Islet precursor cell (in vitro differentiated cells): ENCODE measurements at places on chromosomes 5 and 9.
A peak's percentile ranks its signal among the peaks of the same experiment; 100 is the strongest.

DNA sequence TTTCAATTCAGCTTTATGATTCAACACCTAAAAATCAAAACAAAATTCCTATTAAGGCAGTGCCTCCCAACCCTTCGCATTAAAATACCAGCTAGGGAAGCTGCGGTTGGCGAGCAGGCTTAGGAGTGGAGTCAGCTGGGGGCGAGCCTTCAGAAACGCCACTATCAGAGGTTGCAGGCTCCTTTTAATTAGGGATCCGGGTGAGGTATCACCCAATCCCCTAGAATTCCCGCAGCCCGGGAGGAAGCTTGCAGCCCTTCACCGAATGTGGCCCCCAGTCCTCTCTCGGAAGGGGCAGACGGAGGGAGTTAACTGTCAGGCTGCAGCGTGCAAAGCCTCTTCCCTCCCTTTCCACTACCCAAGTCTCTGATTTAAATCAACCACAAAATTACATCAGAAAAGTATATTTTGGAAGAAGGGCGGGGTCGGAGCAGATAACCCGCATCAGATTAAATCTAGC, 1.7 kb downstream of the STC2 start:
- no peak for DNase-seq

DNA sequence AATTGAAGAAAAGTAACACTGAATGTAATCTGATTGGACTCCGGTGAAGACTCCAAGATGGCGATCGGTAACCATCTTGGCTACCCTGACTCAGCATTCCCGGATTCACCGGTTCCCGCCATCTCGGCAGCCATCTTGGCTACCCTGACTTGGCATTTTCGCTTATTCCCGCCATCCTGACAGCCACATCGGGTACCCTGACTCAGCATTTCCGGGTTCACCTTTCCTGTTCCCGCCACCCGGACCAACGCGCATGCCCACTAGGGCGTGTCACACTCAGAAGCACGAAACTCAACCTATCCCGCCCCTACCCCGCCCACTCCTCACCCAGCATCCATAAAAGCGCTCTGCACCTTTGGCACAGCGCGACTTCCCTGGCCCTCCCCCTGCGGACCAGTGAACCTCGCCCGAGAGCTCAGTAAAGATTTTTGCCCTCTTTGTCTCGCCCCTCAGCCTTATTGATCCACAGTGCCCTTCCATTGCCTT, 17.2 kb downstream of the SPTLC1 start:
- DNase-seq, result peak; percentile 62

DNA sequence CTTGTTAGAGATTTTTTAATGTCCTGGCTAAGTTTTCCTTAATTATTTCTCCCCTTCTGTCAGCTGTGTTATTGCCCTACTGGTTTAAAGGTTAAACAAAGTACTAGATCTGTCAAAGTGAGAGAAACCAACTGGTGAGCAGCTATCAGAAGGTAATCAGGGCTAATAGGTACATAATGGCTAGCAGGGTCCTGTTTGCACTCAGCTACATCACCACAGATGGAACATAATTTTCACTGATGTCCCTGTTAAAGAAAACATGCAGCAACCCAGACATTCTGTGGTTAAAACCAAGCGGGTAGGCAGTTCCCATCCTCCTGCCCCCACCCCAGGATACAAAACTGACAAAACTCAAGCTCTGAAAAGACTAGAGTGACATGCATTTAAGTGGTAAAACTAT, 473.9 kb downstream of the NR2F1-AS1 start:
- DNase-seq, result peak; percentile 76

GRCh38 chr5:163613150-163613442, 107.7 kb downstream of the MAT2B start:
- no peak for DNase-seq

DNA sequence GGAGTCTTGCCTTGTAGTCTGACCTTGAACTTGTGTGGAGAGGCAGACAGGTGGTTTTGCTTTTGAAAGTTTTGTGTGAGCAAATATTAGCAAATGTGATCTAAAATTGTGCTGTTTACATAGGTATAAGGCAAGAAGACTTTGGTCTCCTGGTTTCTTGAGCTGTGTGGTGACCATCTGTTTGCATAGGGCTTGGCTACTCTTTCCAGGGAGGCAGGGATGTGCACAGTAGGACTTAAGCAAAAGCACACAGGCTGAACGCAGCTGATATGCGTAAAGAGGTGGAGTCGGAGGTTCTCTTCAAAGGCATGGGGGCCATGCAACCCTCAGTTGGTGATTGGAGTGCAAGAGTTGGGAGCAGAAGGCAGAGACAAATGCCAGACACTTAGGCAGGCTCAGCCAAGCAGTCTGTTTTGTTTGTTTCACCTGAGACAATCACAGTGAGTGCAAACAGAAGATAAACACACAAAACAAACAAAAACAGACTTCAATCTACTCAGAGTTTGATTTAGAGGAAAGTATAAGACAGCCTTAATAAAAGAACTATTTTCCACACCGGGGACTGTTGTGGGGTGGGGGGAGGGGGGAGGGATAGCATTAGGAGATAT, 744.2 kb downstream of the MTRR start:
- no peak for DNase-seq

- DNase-seq, result no peak
Observed at GRCh38 chr9:121893786-121894185, 199.3 kb downstream of the TTLL11 start.
